ENCODE measurements at places on chromosomes 6 and 20.

DNA sequence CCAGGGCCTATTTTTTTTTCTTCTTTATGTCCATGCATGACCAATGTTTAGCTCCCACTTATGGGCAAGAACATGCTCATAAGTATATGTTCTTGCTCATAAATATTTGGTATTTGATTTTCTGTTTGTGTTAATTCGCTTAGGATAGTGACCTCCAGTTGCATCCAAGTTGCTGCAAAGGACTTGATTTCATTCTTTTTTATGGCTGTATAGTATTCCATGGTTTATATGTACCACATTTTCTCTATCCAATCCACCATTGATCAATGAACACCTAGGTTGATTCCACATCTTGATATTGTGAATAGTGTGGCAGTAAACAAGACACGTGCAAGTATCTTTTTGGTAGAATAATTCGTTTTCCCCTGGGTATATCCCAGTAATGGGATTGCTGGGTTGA is 78.1 kb downstream of the RTN4IP1 start:
- no peak for DNase-seq

DNA sequence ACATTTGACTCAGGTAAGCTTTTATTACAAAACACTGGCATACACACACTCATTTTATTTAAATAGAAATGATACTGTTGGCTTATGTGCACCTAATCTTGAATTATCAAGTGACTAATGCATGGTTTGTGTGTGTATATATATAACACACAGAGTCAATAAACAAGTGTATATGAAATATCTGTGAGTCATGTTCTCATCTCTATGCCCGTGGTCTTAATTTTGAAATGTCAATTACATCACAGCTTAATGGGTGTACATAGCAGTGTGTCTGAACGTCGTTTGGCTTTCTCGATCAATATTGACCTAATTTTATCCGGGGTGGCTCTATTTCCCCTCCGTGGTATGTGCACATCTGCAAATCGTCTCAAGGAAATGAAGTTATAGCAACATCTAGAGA is 104.0 kb upstream of the ZFP64 start:
- DNase-seq, result no peak

DNA sequence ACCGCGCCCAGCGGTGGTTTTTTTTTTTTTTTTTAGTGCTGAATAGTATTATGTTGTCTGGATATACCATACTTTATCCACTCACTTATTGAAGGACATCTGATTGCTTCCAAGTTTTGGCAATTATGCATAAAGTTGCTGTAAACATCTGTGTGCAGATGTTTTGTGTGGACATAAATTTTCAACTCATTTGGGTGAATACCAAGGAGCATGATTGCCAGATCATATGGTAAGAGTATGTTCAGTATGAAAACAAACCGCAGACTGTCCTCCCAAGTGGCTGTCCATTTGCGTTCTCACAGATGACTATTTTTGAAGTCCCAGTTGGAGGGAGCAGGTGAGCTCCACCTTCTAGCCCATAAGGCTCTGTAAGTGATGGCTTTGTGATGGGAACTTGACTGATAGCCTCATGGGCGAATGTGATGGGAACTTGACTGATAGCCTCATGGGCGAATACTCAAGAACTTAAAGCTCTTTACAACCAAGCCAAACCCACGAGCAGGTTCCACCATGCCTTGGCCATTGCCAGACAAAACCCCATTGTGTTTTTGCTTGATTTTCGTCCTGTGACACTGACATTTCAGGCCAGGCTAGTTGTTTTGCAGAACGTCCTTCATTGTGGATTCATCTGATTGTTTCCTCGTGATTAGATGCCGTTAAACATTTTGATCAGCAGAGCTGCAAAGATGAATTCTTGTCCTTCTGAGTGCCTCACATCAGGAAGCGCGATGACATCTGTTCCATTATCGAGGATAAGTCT is 51.0 kb downstream of the ZBTB2 start:
- no peak for DNase-seq

GRCh38 chr6:44245391-44245911 is 1.4 kb upstream of the HSP90AB1 start:
- DNase-seq, result no peak

DNA sequence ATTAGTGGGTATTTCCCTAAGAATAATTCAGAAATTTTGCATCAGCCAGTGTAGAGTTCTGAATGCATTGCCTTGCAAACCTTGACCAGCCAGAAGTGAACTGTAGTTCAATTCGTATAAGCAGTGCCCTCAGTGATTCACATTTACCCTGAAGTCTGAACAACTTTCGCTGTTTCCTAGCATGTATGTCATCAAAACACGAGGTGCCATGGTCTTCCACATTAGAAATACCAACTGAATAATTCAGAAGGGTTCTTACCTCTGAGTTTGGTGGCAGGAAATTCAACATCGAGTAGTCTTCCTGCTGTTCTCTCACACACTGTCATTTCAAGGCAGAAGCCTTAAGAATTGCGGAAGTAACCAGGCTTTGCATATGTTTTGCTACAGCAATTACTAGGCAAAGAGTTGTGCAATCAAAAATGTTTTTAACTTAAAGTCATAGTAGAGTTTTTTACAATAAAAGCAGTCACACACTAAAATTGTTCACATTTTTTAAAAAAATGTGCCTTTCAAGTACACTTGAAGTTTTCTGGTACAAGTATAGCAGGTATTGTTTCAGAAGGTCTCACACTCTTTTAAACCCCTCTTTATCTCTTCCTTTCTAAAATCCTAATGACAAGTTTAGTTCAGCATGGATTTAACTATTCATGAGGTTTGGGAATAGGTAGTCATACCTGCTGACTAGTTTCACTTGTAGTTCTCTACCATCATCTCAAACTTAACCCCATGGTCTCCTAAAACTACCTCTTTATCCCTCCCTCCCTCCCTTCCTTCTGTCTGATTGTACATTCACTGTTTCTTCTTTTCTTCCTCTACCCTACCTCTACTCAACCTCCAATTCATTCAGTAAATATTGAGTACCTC is 118.3 kb downstream of the STXBP5 start:
- no peak for DNase-seq

DNA sequence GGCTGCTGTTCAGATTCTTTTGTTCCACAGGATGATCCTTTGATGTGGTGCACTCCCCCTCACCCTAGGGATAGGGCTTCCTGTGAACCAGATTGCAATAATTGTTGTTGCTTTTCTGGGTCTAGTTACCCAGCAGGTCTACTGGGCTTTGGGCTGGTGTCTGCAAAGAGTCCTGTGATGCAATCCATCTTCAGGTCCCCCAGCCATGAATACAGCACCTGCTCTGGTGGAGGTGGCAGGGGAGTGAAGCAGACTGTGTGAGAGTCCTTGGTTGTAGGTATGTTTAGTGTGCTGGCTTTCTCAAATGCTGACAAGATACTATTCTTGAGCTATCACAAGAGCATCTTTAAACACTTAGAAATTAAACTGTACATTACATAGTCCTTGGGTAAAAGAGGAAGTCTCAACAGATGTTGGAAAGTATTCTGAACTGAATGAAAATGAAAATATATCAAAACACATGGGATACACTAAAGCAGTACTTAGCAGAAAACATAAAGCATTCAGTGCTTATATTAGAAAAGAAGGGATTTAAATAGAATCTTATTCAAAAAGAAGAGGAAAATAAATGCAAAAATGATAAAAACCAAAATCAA is 49.1 kb upstream of the CCR6 start:
- no peak for DNase-seq

DNA sequence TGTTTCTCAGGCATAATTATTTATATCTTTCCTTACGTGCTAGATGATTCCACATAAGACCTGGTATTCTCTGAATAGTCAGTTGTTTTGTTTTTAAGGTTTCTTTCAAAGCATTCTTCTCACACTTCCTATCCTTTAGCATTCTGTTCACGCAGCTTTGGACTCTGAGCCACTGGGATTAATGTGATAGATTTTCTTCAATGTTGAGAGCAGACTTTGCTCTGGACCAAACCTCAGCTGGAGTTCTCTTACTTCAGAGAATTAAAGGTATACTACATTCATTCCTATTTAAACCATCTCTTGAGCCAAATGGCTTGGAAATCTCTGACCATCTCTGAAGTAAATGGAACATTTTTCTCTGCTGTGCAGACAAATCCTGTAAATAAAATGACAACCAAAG is 70.7 kb upstream of the TRAF3IP2 start:
- DNase-seq, result no peak

- DNase-seq, result no peak
These were observed 423.5 kb downstream of the MEI4 start for GRCh38 chr6:78076371-78076770.

- DNase-seq, result no peak
These were observed 255.4 kb downstream of the TSHZ2 start for GRCh38 chr20:53227523-53227922.

DNA sequence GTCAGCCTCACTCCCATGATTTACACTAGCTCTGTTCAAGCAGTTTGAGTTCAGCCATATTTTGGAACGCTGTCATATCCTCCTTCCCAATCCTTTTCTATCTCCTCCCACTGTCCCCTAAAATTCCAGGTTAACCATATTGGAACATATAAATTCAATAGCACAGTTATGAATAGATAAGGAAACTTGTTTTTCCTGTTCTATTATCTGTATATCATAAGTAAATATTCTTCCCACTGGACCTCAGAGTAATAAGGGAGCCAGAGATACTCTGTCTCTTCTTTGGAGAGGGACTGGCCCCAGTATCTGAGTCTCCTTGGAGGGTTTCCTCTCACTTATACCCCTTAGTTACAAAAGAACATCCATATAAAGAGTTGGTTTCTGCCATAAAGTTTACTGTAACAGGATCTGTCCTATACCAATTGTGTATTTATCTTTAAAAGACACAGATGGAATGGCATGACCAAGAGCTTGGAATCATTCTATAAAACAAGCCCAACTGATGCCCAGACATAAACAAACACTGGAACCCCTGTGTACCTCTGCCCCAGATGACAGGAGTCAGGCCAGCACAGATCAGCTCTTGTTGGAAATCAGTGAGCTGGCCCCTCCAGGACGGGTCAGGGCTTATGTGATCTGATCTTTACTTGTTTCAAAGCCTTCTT is 67.1 kb downstream of the EPB41L2 start:
- no peak for DNase-seq

DNA sequence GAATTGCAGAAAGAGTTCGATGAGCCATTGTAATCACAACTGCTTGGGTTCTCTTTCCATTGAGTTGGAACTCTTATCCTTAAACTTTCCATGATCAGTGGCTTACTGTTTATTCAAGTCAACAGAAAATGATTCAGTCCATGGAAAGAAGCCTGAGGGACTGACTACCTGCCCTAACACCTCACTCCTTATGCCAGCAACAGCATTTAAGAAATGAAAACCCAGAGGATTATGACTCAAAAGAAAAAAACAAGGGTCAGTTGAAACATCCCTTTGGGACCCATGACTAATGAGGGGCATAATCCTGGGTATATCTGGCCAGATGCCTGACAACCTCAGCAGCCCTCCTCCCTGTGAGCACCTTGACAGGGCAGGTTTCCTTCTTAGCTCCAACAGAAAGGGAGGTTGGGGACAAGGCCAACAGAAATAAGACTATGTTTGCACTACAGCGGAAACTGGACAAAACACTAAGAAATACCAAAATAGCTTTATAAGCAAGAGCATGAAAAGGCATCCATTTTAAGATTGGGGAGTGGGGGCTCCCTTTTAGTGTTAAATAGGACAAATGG is 106.7 kb downstream of the MAP3K5 start:
- DNase-seq, result no peak

DNA sequence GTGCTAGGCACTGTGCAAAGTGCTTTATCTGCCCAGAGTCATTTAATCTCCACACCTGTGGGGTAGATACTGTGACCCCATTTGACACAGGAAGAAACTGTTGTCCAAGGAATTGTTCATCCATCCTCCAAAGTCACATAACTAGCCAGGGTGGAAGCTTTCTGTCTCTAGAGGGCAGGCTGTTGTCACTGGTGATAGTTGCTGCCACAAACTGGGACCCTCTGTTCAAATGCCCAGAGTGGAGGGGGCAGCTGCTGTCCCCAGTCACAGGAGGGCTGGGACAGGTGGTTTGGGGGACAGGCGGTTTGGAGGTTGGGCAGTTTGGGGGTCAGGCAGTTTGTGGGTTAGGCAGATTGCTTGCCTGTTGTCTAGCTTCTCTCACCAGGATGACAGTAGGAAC is 16.1 kb upstream of the TMEM242 start:
- DNase-seq, result no peak

GRCh38 chr6:50442531-50443040 is 270.7 kb upstream of the TFAP2D start:
- no peak for DNase-seq

GRCh38 chr6:12381587-12381986 is 91.4 kb downstream of the EDN1 start:
- DNase-seq, result no peak

GRCh38 chr6:8900056-8900455 is 464.7 kb upstream of the SLC35B3 start:
- no peak for DNase-seq

GRCh38 chr20:8018958-8019245 is 659 bp downstream of the TMX4 start:
- peak; percentile 12 for DNase-seq

DNA sequence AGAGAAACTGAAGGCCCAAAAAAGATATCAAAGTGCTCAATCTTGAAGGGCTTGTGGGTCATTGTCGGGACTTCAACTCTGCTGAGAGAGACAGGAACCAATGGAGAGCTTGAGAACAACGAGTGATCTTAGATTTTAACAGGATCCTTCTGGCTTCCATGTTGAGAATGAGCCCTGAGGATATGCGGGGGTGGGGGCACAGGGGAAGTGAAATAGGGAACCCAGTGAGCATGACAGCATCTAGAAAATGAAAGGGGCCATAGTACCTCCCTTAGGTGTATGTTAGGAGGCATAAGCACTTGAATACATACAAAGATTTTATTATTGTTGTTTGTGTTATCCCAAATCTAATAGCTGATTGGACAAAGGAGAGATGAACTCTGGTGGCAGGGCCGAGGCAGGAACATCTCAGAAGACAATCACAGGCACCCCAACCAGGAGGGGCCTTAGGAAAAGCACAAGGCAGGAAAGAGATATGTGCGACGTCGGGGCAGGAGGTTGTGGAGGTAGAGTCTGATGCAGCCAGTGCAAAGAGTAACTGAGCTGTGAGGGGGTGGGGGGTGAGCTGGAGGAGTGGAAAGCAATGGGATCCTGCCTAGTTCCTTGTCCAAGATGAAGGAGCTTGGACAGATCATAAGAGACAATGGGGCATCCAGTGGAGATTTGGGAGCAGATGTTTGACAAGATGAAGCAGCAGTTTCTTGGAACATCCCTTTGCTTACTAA is 10.4 kb downstream of the TGM6 start:
- DNase-seq, result no peak

GRCh38 chr6:6586671-6587526 is 1.6 kb upstream of the LY86 start:
- DNase-seq, result no peak

GRCh38 chr20:47825011-47825762 is 39.9 kb upstream of the SULF2 start:
- DNase-seq, result no peak

- no peak for DNase-seq
These were observed 123.0 kb downstream of the FARS2 start for GRCh38 chr6:5384276-5384675.

- DNase-seq, result no peak
These were observed 4.2 kb downstream of the SYNDIG1 start for GRCh38 chr20:24473435-24474223.

GRCh38 chr6:6224933-6225486 is 95.5 kb downstream of the F13A1 start:
- DNase-seq, result no peak

- DNase-seq, result no peak
These were observed 394.9 kb upstream of the RGS17 start for GRCh38 chr6:153525998-153526397.

GRCh38 chr6:10420546-10421157 is 5.8 kb upstream of the TFAP2A start:
- no peak for DNase-seq
